Osteoblast (primary cell): ENCODE measurements at places on chromosomes 1 and 21. TPM values are rescaled to one million over a fixed set of nuclear protein-coding genes. Genes with fewer than 3 reads are reported as not detected.

- DNase-seq = peak; percentile 11
Observed at GRCh38 chr1:12201352-12202189, 28.3 kb upstream of the VPS13D start.

The FAM43B gene
- total RNA-seq = under 0.01 TPM in 1 of 2 replicates, not detected in the other

The BNIPL gene
- under 0.01 and 1.2 TPM in 2 replicates for total RNA-seq

DNA sequence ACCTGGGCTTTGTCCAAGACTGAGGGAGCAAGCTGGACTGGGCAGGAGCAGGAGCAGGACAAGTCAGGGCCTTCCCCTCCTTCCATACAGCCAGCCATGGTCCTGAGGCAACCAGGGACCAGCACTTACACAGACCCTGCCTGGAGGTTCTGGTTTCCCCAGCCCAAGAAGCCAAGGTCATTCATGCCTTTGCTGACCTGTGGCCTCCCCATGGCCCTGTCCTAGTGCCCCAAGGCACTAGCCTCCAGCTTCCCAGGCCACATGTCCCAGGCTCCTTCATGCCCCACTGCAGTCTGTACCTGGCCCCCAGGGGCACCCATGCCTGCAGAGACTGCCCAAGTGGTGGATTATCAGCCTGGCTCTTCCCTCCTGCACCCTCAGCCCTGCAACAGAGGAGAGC, 243.9 kb downstream of the TOMM20 start:
- no peak for DNase-seq

DNA sequence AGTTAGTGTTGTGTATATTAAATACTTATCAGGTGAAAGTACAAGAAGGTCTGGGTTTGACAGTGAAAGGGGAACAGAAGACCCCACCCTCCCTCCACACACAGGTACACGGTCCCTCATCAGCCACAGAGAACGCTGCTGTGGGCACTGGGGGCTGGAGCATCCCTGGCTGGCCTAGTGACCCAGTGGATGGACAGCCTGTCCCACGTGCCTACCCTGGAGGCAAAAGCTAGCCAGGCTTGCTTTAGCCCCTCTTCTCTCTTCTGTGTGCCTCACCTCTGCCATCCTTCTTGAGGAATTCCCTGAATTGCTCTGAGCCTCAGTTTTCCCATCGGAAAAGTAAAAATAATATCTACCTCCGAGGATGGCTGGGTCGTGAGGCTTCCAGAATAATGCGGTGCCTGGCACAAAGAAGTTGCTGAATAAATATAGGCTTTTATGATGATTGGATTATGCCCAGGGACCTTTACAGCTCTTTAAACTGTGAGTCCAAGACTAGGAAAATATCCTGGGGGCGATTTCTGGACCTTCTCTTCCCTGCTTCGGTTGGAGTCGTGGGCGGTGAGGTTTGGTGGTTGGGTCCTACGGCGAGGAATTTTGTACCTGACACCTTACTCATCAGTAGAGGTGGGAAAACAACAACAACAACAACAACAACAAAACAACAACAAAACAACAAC, 918 bp downstream of the IFNLR1 start:
- DNase-seq = no peak

- DNase-seq = no peak
Observed at GRCh38 chr1:33025180-33025569, 11.5 kb downstream of the AK2 start.

DNA sequence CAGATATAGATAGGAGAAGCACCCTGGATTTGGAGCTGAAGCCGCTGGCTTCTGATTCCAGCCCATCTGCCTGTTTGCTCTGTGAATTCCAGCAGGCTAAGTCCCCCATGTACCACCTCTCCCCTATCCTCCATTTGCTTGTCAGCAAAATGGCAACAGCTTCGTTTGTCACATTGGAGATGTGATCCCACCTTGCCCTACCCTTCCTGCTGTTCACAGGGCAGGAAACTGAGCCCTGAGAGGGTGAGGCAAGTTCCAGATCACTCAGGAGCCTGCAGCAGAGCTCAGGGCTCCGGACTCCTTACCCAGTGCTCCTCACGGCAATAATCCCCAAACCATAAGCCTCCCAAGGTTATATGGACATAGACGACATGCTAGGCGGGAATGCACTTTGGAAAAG, 14.9 kb downstream of the SLC2A1 start:
- no peak for DNase-seq

- DNase-seq = no peak
Observed at GRCh38 chr21:40769231-40769630, 77.7 kb downstream of the DSCAM start.
